ENCODE measurements at places on chromosomes 5 and 9. TPM values are rescaled to one million over a fixed set of nuclear protein-coding genes. Genes with fewer than 3 reads are reported as not detected.

Gene CCDC152
- 0.39 TPM for total RNA-seq

Gene SCGB3A2
- total RNA-seq: not detected

Gene PRR7
- 0.98 TPM for total RNA-seq

Gene CDC25C
- total RNA-seq: 4.1 TPM

Measured in placental epithelial cell (primary cell).